ENCODE measurements at places on chromosomes 3 and 15. TPM values are rescaled to one million over a fixed set of nuclear protein-coding genes. Genes with fewer than 3 reads are reported as not detected.

DNA sequence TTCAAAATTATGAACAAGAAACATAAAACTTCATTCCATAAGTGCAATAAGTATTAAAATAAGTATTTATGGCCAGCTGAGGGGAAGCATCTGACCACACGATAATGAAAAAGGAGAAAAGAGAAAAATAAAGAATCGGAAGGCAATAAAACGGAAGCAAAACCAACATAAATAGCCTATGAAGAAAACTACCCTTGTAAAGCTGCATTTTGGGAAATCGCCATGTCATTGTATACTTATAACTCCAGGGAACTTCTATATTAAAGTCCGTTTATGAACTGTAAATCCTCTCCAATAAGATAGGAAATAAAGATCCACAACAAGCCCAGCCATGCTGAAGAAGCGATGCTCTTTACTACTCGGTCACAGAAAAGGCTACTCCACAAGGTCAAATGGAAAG, 47.7 kb downstream of the MORC1 start:
- no peak overlapping the region for H3K27ac ChIP-seq
- H3K36me3 ChIP-seq, result no peaks in the 10 kb centered on the region
- no peaks in the 10 kb centered on the region for H3K27me3 ChIP-seq
- no peak overlapping the region for H3K4me3 ChIP-seq
- no peak for DNase-seq

DNA sequence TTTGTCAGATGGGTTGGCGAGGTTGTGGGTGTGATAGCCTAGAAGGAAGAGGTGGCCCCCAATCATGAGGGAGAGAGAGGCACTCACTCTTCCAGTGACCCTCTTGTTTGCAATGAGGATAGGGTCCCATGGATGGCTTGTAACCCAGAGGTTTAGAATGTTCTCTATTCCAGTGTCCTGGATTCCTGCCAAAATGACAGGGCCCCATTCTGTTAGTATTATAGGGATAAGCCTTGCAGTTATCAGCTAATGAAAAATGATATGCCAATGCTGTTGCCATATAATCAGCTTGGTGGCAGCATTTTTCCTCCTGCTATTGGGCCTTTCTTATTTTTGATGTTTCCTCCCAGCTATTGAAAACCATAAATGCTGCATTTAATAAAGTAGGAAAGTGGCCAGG, 23.3 kb upstream of the SENP7 start:
- no peaks in the 10 kb centered on the region for H3K4me1 ChIP-seq
- no peak for DNase-seq
- H3K4me3 ChIP-seq, result no peak overlapping the region
- H3K36me3 ChIP-seq, result no peaks in the 10 kb centered on the region
- H3K27ac ChIP-seq, result no peak overlapping the region

GRCh38 chr15:65336493-65337435, 32.3 kb downstream of the RNU5B-1 start:
- H3K4me1 ChIP-seq, result no peaks in the 10 kb centered on the region
- no peak overlapping the region for H3K4me3 ChIP-seq
- H3K36me3 ChIP-seq, result no peaks in the 10 kb centered on the region
- no peak for DNase-seq
- H3K27me3 ChIP-seq, result peaks cover 21% of the 10 kb centered on the region
- H3K27ac ChIP-seq, result no peak overlapping the region

- DNase-seq, result no peak
- H3K27ac ChIP-seq, result no peak overlapping the region
- no peak overlapping the region for H3K4me3 ChIP-seq
- H3K4me1 ChIP-seq, result no peaks in the 10 kb centered on the region
- H3K27me3 ChIP-seq, result no peaks in the 10 kb centered on the region
These were observed 141.7 kb upstream of the IQSEC1 start for GRCh38 chr3:13214847-13215472.

DNA sequence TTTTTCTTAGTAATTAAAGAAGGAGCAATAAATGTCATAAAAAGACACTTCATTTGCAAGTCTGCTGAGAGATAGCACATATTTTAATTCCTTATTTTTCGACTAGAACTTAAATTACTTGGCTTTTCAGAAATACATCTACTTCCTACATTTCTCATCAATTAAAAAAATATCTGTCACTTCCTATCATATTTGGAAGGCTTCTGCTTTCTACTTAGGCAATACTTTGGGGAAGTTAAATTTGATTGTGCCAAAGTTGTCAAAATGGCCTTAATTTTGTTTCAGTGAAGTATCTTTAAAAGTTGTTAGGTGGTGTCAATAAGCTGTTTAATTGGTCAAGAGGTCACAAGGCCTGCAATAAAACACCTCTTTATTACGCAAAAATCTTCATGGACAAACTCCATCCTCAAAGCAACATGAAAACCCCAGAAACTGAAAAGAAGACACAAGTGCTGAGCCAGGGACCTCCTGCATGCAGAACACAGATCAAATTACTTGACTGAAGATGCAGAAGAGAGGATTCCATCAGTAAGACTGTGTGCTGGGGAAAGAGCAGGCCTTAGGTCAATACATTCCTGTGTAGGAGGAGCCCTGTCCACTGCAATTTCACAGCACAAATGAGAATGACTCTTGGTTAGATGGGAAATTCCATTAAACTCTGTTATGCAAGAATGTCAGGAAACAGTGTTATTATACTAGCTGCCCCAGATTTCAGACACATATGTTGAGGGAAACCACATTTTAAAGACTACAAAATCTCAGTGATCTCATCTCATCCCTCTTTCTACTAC, 48.0 kb upstream of the FSTL1 start:
- no peaks in the 10 kb centered on the region for H3K36me3 ChIP-seq
- peak overlapping the region; percentile 23 for H3K4me3 ChIP-seq
- peaks cover 38% of the 10 kb centered on the region for H3K4me1 ChIP-seq
- H3K27ac ChIP-seq, result peak overlapping the region; percentile 89

DNA sequence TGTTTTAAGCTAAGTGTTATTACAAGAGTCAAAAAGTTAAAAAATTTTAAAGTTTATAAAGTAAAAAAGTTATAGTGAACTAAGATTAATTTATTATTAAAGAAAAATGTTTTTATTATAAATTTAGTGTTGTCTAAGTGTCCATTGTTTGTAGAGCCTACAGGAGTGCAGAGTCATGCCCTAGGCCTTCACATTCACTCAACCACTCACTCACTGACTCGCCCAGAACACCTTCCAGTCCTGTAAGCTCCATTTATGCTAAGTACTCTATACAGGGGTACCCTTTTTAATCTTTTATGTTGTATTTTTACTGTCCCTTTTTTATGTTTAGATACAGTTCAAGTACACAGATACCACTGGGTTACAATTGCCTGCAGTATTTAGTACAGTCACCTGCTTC, 37.2 kb downstream of the EEFSEC start:
- H3K27ac ChIP-seq, result no peak overlapping the region
- no peaks in the 10 kb centered on the region for H3K27me3 ChIP-seq
- peak; percentile 26 for DNase-seq
- no peak overlapping the region for H3K4me3 ChIP-seq
- H3K36me3 ChIP-seq, result no peaks in the 10 kb centered on the region

GRCh38 chr15:78449220-78449999, 11.4 kb downstream of the IREB2 start:
- H3K27me3 ChIP-seq, result no peaks in the 10 kb centered on the region
- DNase-seq, result no peak
- H3K4me1 ChIP-seq, result no peaks in the 10 kb centered on the region
- H3K36me3 ChIP-seq, result peaks cover 6% of the 10 kb centered on the region
- no peak overlapping the region for H3K4me3 ChIP-seq

- H3K36me3 ChIP-seq, result peaks cover 3% of the 10 kb centered on the region
- peaks cover 21% of the 10 kb centered on the region for H3K4me1 ChIP-seq
- no peaks in the 10 kb centered on the region for H3K27me3 ChIP-seq
These were observed 57.7 kb downstream of the PIK3R4 start for GRCh38 chr3:130688697-130689470.

DNA sequence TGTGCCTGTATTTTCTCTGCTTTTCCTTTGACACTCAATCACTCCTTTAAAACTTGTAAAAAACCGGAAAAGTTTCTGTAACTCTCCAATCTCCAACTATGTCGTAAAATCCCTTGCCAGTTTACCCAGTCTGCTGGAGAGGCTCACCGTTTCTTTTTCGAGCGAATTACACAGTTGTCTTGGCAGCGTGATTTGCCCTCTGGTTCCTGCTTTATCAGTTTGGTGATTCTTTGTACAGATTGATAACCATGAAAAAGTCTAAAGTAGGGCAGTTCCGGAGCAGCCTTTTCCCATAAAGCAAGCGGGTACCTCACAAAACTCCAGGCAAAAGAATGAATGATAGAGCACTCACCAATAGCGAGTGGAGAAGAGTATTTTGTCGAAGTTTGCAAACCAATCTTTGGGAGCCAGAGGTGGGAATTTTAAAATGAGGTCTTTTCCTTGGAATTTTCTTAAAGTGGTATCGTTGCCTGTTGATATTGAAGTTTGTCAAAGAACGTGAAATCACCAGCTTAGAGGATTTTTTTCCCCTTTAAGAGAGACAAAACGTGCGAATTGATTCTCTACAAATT, at the start of gene TTC23:
Gene TTC23, minus strand, starts transcription at position 312 of the 572 bp plus-strand sequence. CDS start 20,869 bp downstream, outside the sequence.
- H3K27ac ChIP-seq, result peak within 1 kb of the TSS; percentile 86
- peaks cover 31% of the 10 kb centered on the region for H3K4me1 ChIP-seq
- H3K36me3 ChIP-seq, result 0 out of 2 replicates have a peak, but pooled peaks cover 7% of the 10 kb centered on the region
- peak within 1 kb of the TSS; percentile 99 for H3K4me3 ChIP-seq

- H3K4me1 ChIP-seq, result no peaks in the 10 kb centered on the region
- H3K36me3 ChIP-seq, result no peaks in the 10 kb centered on the region
- H3K27me3 ChIP-seq, result no peaks in the 10 kb centered on the region
- DNase-seq, result no peak
- no peak overlapping the region for H3K4me3 ChIP-seq
These were observed 880.1 kb downstream of the PDCD6IP start for GRCh38 chr3:34678575-34678974.

GRCh38 chr3:8769088-8769822, at the start of gene OXTR:
Gene OXTR, minus strand, starts transcription at chr3:8769613. Its CDS starts 1,426 bp downstream, at chr3:8768187.
- H3K4me3 ChIP-seq, result peak within 1 kb of the TSS; percentile 83
- peaks cover 8% of the 10 kb centered on the region for H3K36me3 ChIP-seq
- DNase-seq, result peak; percentile 90
- H3K27me3 ChIP-seq, result no peaks in the 10 kb centered on the region
- H3K27ac ChIP-seq, result peak within 1 kb of the TSS; percentile 43

DNA sequence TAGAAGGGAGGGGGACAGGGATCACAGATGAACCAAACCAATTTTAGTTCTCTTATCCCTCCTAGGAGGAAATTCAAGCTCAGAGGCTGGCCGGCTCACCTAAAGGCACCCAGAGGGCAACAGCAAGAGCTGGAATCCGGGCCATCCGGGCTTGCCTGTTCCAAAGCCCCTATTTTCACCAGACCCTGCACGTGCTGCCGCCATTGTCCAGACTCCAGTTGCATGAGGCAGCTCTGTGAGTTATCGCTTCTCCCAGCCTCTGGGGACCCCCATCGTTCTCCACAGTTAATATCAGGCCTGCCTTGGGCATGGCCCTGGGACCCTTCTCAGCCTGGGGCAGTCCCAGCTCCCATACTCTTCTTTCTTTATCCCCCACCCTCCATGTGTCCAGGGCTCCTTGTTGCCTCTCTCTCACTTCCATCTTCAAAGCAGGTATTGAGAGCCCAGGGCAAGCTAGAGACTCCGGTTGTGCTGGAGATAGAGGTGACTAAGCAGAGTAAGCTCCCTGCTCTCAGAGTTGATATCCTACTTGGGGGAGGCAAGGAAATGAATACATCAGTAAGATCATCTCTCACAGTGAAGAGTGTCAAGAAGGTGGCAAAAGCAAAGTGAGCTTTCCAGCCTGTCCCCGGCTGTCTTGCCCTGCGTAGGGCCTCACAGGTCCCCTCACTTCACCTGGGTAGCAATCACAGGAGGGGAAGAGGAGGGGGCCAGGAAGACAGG, 322.8 kb downstream of the UACA start:
- no peak overlapping the region for H3K27ac ChIP-seq
- no peak for DNase-seq
- H3K27me3 ChIP-seq, result peaks cover 52% of the 10 kb centered on the region
- H3K36me3 ChIP-seq, result no peaks in the 10 kb centered on the region

MFGE8 gene
- total RNA-seq, result 355 TPM

STRIT1 gene
- total RNA-seq, result not detected

CHMP2B gene
- 59.3 TPM for total RNA-seq

Data from GM23248 (cell line).